ENCODE measurements at places on chromosomes 16 and 17.

DNA sequence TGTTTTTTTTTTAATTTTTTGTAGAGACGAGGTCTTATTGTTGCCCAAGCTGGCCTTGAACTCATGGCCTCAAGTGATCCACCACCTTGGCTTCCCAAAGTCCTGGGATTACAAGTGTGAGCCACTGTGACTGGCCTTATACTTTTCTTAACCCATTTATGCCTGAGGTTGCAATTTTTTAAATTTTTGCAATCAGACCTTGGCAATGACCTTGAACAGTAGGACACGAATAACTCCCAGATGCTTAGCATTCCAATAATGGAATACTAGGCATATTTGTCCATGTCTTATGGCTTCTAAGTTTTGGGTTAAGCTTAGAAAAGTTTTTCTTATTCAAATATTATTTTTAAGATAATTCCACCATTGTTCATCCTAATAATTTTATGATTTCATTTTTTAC is 28.3 kb upstream of the TMEM97 start:
- no peak for DNase-seq

DNA sequence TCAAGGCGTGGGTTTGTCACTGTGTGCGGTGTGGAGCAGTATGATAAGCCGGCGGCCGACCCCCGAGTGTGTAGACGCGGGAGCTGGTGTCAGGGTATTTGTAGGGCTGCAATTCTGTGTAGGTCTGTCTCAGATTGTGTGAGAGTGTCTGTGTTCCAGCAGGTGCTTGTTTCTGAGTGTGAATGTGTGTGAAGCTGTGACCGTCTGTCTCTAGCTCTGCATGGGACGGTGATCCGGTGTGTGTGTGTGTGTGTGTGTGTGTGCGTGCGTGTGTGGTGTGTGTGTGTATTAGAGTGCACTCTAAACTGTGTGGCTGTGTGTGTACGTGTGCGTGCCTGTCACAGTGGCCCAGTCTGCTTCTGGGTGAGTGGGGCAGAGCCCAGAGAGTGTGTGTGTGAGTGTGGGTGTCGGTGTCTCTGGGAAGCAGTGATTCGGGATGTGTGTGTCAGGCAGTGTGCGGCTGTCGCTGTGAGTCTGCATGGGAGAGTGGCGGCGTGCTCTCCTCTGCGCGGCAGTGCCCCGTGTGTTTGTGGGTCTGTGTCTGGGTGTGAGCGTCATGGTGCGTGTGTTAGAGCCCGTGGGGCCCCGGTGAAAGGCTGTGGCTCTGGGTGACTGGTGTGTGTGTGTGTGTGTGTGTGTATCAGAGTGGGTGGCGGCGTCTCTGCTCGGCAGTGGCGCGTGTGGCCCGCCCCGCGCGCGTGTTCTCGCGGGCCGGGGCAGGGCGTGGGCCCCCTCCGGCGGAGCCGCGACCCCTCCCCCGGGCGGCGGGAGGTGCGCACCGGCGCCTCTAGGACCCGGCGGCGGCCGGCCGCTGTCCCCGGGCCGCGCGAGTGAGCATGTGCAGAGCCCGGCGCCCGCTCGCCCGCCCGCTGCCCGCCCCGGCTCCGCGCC is at the start of gene WSCD1:
TSS of gene WSCD1 (plus strand) at position 841 of the 891 bp plus-strand sequence. CDS start 10,280 bp downstream, outside the sequence.
- DNase-seq: no peak

DNA sequence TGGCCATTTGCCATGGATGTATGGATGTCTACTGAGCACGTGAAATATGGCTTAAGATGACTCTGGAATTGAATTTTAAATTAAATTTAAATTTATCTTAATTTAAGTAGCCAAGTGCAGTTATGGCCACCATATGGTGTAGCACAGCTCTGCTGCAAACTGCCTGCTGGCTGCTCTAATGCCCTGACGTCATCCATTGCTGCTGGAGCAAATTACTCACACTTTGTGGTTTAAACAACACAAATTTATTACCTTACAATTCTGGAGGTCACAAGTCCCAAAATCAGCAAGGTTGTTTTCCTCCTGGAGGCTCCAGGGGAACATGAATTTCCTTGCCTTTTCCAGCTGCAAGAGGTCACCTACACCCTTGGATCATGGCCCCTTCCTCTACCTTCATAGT is 679.3 kb upstream of the EEF2KMT start:
- DNase-seq: no peak

DNA sequence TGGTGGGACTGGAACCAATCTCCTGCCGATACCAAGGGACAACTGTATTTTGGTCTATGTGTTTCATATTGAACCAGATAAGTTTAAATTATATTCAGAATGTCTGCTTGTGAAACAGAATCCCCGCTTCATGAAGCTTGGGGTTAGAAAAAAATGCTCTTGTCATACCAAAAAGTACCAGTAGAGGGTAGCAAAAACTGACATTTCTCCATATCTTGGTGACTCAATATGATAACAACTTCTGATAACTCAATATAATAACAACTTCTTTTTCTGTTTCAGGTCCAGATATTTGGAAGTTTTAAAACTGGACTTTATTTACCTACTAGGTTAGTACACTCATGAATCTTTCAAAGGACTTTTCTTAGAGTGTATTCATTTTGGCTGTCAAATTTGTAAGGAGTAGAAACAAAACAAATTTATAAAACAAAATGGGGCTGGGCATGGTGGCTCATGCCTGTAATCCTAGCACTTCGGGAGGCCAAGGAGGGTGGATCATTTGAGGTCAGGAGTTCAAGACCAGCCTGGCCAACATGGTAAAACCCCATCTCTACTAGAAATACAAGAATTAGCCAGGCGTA is 52.3 kb upstream of the ADCY7 start:
- DNase-seq: peak; percentile 75

DNA sequence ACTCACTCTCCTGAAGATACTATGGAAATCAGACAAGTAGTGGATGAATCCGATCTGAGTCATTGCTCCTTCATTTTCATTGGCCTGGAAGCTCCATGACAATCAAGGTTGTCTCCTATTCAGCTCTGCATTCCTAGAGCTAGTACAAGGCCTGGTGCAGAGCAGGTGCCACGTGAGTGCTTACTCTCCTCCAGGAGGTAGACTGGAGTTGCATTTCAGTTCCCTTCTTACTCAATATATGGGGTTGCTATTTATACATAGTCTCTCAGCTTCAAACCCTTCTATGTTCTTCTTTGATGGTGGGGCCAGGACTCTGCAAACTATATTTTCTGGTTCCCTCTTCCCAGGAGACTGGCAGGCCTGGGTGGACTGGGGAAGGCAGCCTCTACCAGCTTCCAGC is 148.3 kb downstream of the ASIC2 start:
- no peak for DNase-seq

GRCh38 chr16:58451265-58451689 is 48.7 kb upstream of the NDRG4 start:
- DNase-seq: no peak

DNA sequence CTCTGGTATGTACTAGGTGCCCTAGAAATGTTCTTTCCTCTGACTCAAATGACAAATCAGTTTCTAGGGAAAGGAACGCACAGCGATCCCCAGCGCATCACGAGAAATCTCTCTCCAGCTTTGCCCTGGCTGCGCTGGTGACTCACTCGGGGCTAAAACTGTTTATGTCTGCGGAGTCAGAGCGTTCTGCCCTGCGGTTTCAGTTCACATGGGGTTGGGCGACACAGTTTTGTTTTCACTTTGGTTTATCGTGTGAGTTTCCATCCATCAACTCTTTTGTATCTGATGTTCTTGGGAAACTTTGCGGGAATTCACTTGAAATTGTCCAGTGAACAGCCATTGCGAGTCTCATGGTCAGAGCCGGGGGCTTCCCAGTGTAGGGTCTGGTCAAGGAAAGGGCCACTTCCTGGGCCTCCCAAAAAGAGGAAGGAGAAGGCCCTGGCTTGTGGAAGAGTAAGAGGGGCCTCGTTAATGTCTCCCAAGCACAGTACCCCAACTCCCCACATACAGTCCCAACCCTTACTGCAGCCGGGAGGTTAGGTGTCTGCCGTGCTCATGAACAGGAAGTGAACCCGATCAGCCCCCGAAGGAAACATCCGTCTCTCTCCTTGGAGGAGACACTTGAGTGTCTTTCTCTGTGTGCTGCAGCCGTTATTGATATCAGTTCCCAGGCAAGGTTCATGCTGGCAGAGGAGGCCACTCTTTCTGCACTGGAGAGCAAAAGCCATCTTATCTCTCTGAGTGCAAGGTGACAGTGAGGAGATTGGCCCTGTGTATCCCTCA is 643.2 kb downstream of the WWOX start:
- DNase-seq: no peak

GRCh38 chr17:77164483-77165091 is 23.8 kb downstream of the SEC14L1 start:
- no peak for DNase-seq

DNA sequence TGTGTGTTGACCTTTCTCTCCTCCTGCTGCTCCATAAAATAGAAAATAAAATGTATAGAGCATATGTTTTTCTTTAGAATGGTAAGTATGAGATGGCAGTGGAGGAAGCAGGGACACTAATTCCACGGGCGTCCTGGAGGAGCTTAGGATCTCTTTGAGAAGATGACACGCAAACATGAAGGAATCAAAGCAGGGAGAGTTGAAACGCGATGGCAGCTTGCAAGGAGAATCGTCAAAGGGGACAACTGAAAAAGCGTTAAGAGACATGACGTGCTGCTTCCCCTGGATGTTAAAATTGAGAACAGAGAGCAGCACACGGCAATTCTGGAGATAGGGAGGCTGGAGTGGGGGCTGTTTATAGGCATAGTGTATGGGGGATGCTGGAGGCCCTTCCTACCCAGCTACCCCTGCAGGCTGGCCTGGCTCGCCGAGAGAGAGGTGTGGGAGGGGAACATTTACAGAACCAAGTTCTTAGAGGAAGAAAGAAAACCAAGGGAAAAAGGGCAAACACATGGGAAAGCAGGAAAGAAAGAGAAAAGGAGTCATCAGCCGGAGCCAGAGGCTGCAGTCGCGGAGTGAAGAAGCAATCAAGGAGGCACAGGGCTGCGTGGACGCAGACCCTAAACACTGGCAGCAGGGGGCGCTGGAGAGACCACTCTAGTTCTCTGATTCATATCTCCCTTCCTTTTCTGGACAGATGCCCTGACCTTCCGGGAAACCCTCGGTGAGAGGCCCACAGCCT is 55.8 kb downstream of the MYH13 start:
- DNase-seq: peak; percentile 79

DNA sequence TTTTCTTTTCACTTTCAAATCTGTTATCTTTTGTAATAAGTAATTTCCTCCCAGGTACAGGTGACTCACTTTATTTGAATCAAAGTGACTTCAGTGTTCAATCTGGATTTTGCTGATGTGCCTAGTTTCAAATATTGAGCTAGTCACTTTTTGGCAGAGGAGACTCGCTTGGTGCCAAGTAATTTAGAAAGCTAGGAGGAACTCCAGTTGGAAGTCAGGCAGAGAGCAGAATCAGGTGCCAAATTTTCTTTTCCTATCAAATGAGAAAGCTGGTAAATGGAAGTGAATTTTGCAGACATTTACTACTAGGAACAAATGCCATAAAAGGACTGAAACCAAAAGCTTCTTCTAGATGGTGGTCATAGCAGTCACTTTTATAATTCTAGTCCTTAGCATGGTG is 656.0 kb upstream of the KIF2B start:
- DNase-seq: no peak

DNA sequence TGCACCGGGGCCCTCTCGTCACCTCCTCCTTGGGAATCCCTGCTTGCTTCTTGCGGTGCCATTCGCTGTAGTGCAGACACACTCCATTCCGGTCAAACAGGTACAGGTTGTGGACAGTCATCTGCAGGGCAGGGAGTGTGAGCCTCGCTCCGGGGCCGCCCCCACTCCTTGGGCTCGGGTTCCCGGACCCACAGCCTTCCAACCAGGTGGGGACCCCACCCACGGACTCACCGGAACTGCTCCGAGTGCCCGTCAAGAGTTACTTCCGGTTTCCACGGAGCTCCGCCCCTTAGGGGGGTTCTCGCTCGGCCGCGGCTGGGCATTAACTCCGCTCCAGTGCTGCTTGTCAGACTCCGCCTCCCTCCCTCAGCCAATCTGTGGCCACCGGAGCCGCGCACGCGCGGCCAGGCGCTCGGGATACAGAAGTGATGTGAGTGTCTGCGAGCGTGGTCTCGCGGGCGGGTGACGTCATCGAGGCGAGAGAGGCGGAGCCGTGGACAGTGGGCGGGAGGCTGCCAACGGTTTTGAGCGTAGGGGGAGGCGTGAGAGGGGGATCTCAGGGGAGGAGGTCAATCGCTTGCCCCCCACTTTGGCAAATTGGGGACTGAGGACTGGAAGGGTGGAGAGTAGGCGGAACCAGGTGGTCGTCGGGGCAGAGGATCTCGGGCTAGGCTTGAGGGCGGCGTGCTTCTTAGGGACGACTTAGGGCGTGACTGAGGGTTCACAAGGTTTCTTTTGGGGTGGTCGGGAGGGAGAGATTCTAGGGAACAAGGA is at the start of the genes CNTROB and TRAPPC1:
TSS of gene CNTROB (plus strand) at position 498 of the 774 bp plus-strand sequence. CDS start 874 bp downstream, outside the sequence.
TSS of gene TRAPPC1 (minus strand) at position 238 of the 774 bp plus-strand sequence. CDS start at position 121, 117 bp downstream.
- DNase-seq: peak; percentile 99

DNA sequence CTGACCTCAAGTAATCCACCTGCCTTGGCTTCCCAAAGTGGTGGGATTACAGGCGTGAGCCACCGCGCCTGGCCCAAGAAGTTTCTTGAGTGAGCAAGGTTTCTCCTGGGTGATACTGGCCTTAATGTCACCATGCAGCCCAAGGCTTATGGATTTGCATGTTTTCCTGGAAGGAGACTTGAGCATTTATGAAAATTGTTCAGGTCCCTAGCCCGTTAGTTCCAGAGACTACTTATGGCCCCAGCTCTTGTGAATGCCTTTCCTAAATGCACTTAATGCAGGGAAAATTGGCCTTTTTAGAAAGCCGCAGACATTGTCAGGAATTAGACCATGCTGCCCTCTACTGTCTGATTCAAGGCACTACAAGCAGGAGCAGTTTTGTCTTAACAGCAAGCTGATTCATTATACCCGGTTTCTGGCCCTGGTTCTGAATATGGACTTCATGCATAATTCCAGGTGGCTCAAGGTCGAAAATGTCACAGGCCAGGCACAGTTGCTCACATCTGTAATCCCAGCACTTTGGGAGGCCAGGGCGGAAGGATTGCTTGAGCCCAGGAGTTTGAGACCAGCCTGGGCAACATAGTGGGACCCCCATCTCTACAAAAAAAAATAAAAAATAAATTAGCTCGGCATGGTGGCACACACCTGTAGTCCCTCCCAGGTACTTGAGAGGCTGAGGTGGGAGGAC is 91.3 kb downstream of the SNX29 start:
- DNase-seq: peak; percentile 91

GRCh38 chr16:86044881-86045590 is 146.1 kb downstream of the IRF8 start:
- DNase-seq: no peak

All from cardiac fibroblast (primary cell).